ENCODE measurements at places on chromosomes 16 and 17. TPM values are rescaled to one million over a fixed set of nuclear protein-coding genes. Genes with fewer than 3 reads are reported as not detected.

Gene EPX
- not detected for total RNA-seq

Gene KRT33B
- total RNA-seq: not detected

Gene FOXF1
- 81.1 TPM for total RNA-seq

Gene PRSS36
- total RNA-seq: 2.5 TPM

Gene CHST5
- not detected for total RNA-seq

Gene VAT1L
- 2.2 TPM for total RNA-seq

Gene SPECC1
- total RNA-seq: 36.3 TPM

Gene METRN
- total RNA-seq: 22.6 TPM

Gene PRAC2
- not detected for total RNA-seq

Gene BRICD5
- total RNA-seq: 10.3 TPM

Gene CNGB1
- total RNA-seq: 0.67 TPM

Gene FNDC8
- total RNA-seq: not detected

All from gastroesophageal sphincter (tissue), 4 donors.